ENCODE measurements at places on chromosomes 1 and 21.

- no peak for DNase-seq
Measured at GRCh38 chr1:162706003-162706402, 73.7 kb downstream of the DDR2 start.

GRCh38 chr1:224846119-224846907, 83.2 kb upstream of the DNAH14 start:
- DNase-seq = no peak

DNA sequence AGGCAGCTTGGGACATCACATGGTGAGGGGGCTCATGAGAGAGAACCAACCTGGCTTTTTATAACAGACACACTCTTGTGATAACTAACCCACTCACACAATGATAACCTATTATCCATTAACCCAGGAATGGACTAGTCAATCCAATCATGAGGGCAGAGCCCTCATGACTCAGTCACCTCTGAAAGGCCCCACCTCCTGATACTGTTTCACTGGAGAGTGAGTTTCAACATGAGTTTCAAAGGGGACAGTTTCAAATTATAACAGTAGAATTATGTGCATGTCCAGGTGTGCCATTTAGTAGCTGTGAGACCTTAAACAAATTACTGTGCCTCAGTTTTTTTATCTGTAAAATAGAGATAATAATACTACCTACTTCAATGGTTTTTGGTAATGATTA, 47.6 kb upstream of the PPP2R5A start:
- no peak for DNase-seq

DNA sequence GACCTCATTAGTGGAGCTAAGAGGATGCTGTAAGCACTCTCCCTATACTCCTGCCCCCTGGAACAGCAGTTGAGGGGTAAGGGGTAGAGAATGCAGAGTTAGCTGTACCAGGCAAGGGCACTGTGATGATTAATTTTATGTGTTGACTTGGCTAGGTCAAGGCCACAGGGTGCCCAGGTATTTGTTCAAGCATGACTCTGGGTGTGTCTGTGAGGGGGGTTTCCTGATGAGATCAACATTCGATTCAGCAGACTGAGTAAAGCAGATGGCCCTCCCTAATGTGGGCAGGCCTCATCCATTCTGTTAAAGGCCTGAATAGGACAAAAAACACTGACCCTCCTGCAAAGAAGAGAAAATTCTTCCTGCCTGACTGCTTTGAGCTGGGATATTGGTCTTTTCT, 110.8 kb downstream of the KCND3 start:
- DNase-seq = no peak

- no peak for DNase-seq
Measured at GRCh38 chr1:184030433-184031091, 7.0 kb downstream of the COLGALT2 start.

DNA sequence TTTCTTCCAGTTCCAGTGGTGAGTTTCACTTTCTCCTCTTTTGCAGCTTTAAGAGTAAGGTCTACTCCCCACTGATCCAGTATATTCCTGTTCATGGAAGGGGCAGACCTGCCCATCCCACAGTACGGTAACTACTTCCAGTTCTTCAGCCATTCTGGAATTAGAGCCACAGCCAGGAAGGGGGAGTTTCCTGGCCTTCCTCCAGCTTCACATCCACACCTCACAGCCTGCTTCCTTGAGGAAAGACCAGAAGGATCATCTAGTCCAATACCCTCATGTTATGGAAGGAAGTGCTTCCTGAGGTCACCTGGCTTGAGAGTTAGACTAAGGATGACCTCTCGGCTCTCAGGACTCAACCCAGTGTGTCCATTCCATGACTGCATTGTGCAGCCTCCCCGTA, 597.8 kb downstream of the KIF26B start:
- DNase-seq = no peak

DNA sequence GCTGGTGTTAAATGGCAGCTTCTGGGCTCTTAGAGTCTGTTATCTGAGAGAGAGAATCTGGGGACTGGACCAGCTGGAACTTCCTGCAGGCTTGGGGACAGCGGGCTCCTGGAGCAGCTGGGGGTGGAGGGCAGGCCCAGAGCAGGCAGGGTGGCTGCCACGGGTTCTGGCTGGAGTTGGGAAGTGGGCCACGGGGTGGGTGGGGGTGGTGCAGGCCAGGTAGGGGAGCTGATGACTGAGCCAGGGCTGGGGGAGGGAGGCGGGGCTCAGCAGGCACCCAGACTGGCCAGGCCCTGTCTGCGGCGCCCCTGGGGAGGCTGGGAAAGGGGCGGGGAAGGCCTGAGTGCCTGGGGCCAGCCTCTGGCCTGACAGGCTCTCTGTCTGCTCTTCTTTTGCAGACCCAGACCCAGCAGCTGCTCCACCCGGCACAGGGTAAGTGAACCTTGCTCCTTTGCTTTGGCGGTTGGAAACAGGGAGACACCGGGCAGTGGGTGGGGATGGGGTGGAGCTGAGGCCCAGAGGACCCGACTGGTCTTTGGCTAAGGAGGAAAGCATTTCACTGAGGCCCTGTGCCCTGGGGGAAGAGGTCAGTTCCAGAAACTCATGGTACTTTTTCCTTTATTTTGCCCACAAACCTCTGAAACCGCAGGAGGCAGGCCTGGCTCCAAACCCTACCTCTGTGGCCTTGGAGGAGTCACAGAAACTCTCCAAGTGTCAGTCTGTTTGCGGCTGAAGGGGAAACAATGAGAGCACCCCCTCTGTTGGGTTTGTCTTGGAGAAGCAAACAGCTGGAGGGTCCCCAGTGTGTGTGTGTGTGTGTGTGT, 48.8 kb downstream of the ARHGEF10L start:
- no peak for DNase-seq

DNA sequence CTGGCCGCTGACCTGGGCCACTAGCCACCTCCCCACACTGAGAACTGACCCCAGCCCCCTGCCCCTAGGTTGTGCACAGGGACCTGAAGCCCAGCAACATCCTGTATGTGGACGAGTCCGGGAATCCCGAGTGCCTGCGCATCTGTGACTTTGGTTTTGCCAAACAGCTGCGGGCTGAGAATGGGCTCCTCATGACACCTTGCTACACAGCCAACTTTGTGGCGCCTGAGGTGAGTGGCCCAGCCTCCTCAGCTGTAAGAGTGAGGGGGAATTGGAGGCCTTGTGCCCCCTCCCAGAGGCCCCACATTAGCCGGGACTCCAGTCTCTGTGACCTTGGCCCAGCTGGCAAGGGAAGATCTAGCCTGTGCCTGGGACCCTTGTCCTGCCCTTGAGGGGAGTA, 41.8 kb downstream of the RPS6KA1 start:
- no peak for DNase-seq

GRCh38 chr1:184567637-184568036, 180.8 kb downstream of the C1orf21 start:
- DNase-seq = no peak

- DNase-seq = no peak
Measured at GRCh38 chr1:220149742-220150141, 55.8 kb downstream of the IARS2 start.

DNA sequence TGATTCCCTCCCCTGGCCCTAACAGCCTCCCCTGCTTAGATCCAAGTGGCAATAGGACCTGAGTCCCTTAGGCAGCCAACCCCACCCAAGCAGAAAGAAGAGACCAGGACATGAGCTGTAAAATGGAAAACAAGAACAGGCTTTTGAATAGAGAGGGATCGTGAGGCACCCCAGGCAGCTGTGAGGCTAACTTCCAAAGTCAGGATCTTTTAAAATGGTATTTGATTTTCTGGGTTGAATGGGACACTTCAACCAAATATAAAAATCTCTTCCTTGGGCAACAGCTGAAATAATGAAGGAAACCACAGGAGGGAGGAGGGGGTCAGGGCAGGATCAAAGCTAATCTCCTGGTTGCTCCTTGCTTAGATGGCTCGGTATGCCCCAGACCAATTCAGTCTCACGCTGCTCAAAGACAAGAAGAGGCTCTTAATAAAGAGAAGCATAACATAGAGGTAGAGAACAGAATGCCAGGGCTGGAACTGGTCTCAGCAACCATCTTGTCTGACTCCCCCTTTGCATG, 28.6 kb upstream of the AVPR1B start:
- DNase-seq = no peak

- no peak for DNase-seq
Measured at GRCh38 chr1:186828611-186829454, at the start of gene PLA2G4A. Gene PLA2G4A, plus strand, starts transcription at chr1:186828949. Its CDS starts 25,406 bp downstream, at chr1:186854355.

DNA sequence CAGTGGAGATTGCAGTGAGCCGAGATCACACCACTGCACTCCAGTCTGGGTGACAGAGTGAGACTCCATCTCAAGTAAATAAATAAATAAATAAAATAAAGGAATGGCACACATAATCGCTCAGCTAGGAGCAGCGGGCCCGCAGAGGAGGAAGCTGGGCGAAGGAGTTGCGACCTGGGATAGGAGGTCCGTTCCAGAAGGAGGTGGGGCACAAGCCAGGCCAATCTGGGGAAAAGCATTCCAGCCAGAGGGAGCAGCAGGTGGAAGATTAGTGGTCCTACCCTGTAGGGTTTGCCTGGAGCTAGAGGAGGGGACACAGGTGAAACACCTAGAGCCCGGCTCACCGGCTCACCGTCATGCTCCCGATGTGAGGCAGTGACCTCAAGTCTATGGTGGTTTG, 40.3 kb upstream of the CASZ1 start:
- no peak for DNase-seq

DNA sequence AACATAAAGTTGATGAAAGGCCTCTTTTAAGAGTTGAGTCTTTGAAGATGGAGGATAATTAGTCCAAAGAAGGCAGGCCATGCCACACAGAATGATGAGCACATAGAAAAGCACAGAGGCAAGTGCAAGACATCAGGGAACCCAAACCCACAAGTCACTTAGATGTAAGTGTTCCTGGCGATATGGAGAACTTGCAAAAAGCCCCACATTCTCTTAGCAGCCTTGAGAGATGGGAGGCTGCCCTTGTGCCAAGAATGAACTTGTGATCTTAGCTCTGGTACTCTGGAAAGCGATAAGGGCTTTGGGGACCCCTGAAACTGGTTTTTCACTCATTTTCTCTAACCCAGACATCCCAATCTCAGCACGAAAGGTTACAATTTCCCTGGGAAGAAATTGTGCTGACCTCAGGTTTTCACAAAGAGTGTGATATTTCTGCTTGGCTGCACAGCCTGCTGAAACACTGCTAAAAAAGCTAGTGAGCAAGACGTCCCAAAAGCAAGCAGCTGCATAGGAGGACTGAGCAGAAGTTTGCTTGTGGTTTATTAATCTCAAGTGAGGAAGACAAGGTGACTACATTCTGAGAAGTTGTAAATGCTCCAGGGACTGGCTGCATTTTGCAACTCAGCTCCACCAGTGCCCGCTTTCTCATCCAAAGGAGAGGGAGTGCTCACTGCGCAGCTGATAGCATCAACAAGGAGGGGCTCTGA, 496.9 kb upstream of the CAMK1G start:
- no peak for DNase-seq

DNA sequence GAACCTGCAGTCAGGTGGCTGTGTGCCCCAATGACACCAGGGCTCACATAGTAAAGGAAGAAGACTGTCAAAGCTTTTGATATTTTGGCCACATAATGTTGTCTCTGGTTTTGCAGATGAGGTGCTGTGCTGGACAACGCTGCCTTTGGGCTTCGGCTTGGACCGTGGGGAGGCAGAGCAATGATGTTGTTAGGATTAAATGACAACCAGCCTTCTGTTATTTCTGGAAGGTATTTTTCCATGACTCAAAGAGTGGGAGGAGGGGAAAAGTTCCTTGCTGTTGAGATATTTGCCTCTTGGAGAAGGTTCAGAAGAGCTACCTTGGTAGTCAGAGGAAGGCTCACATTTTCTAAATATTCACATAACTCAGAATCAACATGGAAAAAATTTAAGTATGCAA, 187.3 kb upstream of the GALNT2 start:
- no peak for DNase-seq

GRCh38 chr1:246724731-246725095, 504 bp downstream of the SCCPDH start:
- DNase-seq = no peak

GRCh38 chr1:234490793-234491479, 12.0 kb upstream of the TARBP1 start:
- no peak for DNase-seq

DNA sequence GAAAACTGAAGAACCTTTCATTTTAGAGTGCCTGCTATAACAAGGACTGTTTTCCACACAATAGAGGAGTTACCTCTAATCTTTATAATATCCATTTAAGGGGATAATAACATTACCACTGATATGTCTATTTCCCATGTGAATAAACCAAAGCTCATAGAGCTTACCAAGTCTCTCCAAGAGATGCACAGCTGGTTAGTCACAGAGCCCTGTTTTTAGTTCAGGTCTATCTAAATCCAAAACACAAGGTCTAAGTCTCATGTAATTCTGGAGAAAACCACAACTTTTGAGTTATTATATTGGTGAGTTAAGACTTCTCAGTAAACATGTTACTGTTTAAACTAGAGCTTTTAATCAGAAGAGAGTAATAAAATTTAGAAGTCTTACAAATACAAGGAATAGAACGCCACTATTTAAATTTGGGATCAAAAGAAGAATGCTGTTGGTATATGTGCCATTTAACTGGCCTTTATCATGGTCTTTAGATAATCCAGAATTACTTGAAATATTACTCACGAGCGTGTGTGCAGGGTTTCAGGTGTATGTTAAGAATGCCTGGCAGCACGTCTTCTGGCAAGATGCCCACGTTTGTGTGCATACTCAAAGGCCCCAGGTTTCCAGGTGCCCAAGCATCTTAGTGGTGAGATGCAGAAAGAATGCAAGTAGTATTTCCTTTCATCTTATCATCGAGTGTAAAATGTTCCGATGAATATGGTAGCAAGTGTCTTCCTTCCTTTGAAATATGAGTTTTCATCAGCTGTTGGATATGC, 190.6 kb downstream of the FMN2 start:
- DNase-seq = no peak

DNA sequence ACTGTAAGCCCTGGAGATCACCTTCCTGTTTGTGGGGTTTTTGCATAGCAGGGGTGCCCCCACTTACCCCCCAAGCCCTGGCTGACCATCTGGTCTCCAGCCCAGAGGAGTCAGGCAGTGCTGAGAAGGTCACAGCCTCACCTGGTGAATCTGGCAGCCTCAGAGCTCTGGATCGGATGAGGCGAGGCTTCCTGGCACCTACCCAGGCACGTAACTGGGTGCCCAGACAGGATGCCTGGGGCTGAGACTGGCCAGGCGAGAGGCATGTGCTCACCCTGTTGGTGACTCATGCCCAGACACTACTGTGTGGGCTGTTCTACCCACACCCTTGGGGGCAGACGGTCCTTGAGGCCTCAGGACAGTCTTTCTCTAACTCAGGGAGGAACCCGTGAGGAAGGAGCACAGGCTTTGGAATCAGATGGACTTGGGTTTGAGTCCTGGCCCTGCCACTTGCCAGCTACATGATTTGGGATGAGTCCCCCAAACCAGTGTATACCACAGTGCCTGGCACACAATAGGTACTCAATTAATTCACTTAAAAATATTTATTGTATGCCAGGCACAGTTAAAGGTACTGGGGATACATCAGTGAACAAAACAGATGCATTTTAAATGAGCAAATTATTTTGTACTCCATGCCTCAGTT, 15.1 kb upstream of the PADI3 start:
- DNase-seq = no peak

- no peak for DNase-seq
Measured at GRCh38 chr1:96464522-96464921, 257.1 kb upstream of the PTBP2 start.

All from stimulated activated CD4-positive, alpha-beta T cell treated with anti-CD3 and anti-CD28 coated beads, Interleukin-15, amount 100 ng/mL, for 1 hour (primary cell).